ENCODE measurements at places on chromosomes 1 and 21. TPM values are rescaled to one million over a fixed set of nuclear protein-coding genes. Genes with fewer than 3 reads are reported as not detected.

DNA sequence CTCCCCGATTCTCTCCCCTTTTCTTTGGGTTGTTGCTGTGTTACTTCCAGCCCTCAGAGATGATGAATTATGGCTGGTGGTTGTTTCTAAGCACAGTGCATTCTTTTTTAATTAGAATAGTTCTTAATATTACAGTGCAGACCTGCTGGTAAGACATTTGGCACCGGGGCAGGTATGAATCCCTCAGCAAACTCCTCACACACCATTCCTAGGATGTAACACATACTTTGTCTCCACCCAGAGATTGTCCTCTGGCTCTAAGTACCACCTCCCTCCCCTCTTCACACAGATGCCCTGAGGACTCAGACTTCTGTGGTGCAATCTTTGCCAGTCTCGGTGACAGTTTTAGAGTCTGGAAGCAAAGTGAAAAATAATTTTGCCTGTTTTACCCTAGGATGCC lies 143.1 kb downstream of the HLX start:
- H3K27me3 ChIP-seq: no peaks in the 10 kb centered on the region
- no peaks in the 10 kb centered on the region for H3K4me1 ChIP-seq
- H3K36me3 ChIP-seq: no peaks in the 10 kb centered on the region
- H3K27ac ChIP-seq: no peak overlapping the region

Gene CELA2B
- total RNA-seq: not detected

Gene INSRR
- not detected for total RNA-seq

GRCh38 chr1:242522304-242522945 lies 2.1 kb downstream of the PLD5 start:
- DNase-seq: no peak
- peaks cover 41% of the 10 kb centered on the region for H3K27me3 ChIP-seq
- peaks cover 4% of the 10 kb centered on the region for H3K4me1 ChIP-seq
- no peak overlapping the region for H3K4me3 ChIP-seq
- no peaks in the 10 kb centered on the region for H3K36me3 ChIP-seq

DNA sequence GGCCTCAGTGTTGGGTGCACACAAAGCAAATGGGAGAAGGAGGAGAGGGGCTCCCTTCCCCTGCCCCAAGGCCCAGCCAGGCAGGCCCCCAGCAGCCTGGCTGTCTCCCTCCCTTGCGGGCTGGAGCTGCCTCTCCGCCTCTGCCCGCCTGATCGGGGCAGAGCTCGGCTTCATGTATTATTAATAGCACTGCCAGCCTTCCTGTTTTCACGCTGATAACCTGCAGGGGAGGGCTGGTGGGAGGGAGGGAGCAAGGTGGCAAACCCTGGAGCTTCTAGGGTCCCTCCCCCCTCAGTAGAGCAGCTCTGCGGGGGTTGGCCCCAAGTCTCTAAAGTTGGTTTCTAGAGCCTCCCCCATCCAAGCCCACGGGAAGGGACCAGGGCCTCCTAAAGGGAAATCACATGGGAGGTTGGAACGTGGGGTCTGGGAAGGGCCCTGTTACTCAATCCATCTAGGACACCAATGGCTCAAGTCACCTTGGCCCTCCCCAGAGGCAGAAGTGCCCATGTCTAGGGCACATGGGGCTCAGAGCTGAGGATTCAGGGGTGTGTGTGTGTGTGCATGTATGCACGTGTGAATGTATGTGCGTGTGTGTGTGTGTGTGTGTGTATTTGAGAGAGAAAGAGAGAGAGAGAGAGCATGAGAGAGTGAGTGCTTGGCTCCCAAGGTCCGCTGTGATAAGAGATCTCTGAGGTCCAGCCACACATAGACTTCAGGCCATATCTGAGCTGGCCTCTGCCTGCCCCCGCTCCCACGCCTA lies 21.8 kb upstream of the POU3F1 start:
- H3K27me3 ChIP-seq: no peaks in the 10 kb centered on the region
- H3K4me3 ChIP-seq: no peak overlapping the region
- H3K27ac ChIP-seq: no peak overlapping the region
- DNase-seq: no peak
- no peaks in the 10 kb centered on the region for H3K36me3 ChIP-seq

DNA sequence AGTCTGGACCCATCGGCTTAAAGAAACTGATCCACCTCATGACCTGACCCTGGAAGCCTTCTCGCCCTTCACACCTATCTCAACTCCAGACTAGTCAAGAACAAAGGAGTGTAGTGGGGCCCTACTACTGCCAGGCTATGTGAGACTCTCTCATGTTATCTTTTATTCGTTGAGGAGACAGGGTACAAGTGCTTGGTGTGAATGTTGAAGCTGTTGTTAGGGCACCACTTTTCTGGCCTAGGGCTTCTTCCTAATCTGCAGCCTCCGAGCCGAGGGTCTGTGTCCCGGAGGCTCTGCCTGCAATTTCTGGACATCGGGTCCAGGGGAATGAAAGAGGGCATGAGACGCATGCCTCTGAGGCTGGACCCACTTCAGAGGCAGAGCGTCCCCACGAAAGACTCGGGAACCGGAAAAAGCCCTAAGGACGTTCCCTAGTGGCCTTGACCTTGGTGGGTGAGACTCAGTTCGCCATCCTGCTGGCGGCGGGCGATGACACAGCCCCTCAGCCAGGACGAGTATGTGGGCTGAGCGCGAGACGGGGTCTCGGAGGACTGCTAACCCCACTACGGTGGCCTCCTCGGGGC lies 671 bp downstream of the DNAJC11 start:
- H3K4me3 ChIP-seq: peak overlapping the region; percentile 97
- H3K27me3 ChIP-seq: no peaks in the 10 kb centered on the region

Gene IFI44
- total RNA-seq: 29.8 TPM

Gene CHODL
- not detected for total RNA-seq

- no peaks in the 10 kb centered on the region for H3K36me3 ChIP-seq
- H3K27me3 ChIP-seq: no peaks in the 10 kb centered on the region
- no peak overlapping the region for H3K27ac ChIP-seq
- H3K4me1 ChIP-seq: no peaks in the 10 kb centered on the region
- no peak overlapping the region for H3K4me3 ChIP-seq
- no peak for DNase-seq
These were observed 345.5 kb upstream of the C1orf87 start for GRCh38 chr1:60419023-60419422.

- no peaks in the 10 kb centered on the region for H3K4me1 ChIP-seq
- H3K27me3 ChIP-seq: no peaks in the 10 kb centered on the region
- H3K4me3 ChIP-seq: no peak overlapping the region
These were observed 257.1 kb downstream of the KCTD3 start for GRCh38 chr1:215824245-215824644.
